ENCODE measurements at places on chromosomes 6 and 20.
A peak's percentile ranks its signal among the peaks of the same experiment; 100 is the strongest.

GRCh38 chr20:60137657-60138245 lies 179.5 kb downstream of the CDH26 start:
- peak; percentile 37 for DNase-seq

GRCh38 chr6:87907521-87907920 lies 140.1 kb upstream of the SPACA1 start:
- peak; percentile 29 for DNase-seq

GRCh38 chr6:21459641-21460040 lies 133.9 kb upstream of the SOX4 start:
- no peak for DNase-seq

- DNase-seq = no peak
These were observed at the start of gene BTBD3 for GRCh38 chr20:11917663-11918062. Gene BTBD3, plus strand, starts transcription at chr20:11917893. Its CDS starts 383 bp downstream, at chr20:11918276.

DNA sequence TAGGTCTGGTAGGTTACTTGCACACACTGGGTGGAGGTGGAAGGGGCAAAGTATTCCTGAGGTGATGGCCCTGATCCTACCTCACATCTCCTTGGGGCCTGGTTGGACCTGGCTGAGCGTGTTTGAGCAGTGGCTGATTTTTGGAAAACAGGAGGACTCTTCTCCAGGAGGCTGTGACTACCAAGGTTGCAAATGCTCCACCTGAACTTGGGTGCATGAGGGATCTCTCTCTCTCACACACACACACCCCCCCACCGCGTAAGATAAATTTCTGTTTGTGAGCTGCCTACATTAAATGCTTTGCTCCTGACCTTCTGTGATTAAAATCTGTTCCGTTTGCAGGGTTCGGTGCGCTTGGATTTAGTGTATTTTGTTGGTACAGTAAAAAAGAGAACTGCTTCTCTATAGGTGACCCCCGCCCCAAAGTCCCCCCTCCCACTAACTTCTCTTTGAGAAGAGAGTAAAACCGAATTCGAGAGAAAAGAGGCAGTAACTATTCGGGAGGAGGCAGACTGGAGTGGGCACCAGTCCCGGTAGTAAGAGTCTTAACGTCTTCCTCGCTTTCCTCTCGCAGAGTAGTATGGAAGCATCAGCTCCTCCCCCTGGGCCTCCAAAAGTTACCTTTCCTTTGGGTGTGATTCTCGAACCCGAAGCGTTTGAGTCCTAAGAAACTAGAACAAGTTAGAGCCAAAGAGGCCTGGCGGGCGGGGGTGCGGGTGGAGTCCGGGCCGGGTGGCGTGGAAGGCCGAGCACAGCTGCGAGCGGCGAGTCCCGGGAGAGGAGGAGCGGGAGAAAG lies 585 bp upstream of the DSE start:
- DNase-seq = no peak

DNA sequence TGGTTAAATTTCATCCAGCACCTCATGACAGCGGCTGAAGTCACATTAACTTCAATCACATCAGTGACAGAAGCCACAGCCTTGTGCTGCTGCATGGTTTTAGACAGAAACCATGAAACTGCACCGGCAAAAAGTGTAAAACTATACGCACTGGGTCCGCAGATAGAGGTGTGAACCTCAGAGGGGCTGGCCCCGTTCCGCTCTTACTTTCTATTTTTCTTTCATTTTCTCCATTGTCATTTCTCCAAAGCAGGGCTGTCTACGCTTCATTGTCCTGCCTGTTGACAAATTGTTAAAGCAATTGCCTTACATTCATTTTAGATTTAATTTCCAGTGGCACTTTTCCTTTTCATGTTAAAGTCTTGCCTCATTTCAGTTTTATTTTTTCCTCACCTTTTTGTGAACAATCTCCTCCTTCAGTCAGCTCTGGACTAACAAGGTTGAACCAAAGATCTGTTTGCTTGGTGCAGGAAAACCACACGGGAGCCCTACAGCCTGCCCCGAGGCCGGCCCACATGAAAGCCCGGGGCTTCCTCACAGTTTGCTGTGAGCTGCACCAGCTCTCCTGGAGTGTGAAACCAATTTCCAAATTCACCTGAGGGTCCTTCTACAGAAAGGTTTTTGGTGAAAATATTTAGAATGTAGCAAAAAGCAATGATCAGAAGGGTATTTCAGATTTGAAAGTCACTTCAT lies 63.7 kb downstream of the PRR18 start:
- peak; percentile 55 for DNase-seq
